ENCODE measurements at places on chromosomes 16 and 17. TPM values are rescaled to one million over a fixed set of nuclear protein-coding genes. Genes with fewer than 3 reads are reported as not detected.
A peak's percentile ranks its signal among the peaks of the same experiment; 100 is the strongest.

- no peaks in the 10 kb centered on the region for H3K36me3 ChIP-seq
- peaks cover 19% of the 10 kb centered on the region for H3K4me1 ChIP-seq
- peak overlapping the region; percentile 56 for H3K4me3 ChIP-seq
- H3K27ac ChIP-seq: no peak overlapping the region
- H3K27me3 ChIP-seq: peaks cover 26% of the 10 kb centered on the region
Observed at GRCh38 chr16:49856672-49857330, 889 bp upstream of the ZNF423 start.

DNA sequence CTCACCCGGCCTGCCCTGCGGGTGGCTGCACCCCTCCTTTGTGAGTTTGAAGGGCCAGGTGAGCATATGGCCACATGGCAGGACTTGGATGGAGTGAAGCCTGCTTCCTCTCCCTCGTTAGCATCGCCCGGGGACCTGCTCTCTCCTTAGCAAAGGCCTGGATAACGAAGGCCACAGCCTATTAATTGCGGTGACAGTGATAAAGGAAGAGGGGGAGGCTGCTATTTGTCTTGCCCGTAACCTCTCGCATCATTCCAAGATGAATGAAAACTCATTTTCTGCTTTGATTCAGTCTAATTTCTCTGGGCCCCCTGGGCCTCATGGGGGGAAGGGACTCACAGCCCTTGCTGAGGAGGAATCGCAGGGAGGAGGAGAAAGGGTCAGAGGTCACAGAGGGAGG lies 68.5 kb upstream of the LHX1 start:
- H3K27me3 ChIP-seq: peaks cover 3% of the 10 kb centered on the region
- no peaks in the 10 kb centered on the region for H3K4me1 ChIP-seq
- H3K36me3 ChIP-seq: no peaks in the 10 kb centered on the region
- DNase-seq: no peak
- H3K27ac ChIP-seq: no peak overlapping the region
- H3K4me3 ChIP-seq: no peak overlapping the region

The HLF gene
- not detected for polyA plus RNA-seq

The TM4SF5 gene
- polyA plus RNA-seq: not detected

- H3K27me3 ChIP-seq: peaks cover 10% of the 10 kb centered on the region
- no peaks in the 10 kb centered on the region for H3K36me3 ChIP-seq
- no peak for DNase-seq
- no peak overlapping the region for H3K4me3 ChIP-seq
Observed at GRCh38 chr17:77884967-77885641, 73.4 kb upstream of the TNRC6C start.

- H3K36me3 ChIP-seq: no peaks in the 10 kb centered on the region
- no peak overlapping the region for H3K27ac ChIP-seq
- H3K4me1 ChIP-seq: no peaks in the 10 kb centered on the region
- DNase-seq: no peak
- H3K27me3 ChIP-seq: peaks cover 5% of the 10 kb centered on the region
Observed at GRCh38 chr16:68403704-68404103, 44.6 kb downstream of the SMPD3 start.

The HBA2 gene
- not detected for polyA plus RNA-seq

The RPRML gene
- polyA plus RNA-seq: 0.16 TPM

The KIF19 gene
- 0.11 TPM for polyA plus RNA-seq

DNA sequence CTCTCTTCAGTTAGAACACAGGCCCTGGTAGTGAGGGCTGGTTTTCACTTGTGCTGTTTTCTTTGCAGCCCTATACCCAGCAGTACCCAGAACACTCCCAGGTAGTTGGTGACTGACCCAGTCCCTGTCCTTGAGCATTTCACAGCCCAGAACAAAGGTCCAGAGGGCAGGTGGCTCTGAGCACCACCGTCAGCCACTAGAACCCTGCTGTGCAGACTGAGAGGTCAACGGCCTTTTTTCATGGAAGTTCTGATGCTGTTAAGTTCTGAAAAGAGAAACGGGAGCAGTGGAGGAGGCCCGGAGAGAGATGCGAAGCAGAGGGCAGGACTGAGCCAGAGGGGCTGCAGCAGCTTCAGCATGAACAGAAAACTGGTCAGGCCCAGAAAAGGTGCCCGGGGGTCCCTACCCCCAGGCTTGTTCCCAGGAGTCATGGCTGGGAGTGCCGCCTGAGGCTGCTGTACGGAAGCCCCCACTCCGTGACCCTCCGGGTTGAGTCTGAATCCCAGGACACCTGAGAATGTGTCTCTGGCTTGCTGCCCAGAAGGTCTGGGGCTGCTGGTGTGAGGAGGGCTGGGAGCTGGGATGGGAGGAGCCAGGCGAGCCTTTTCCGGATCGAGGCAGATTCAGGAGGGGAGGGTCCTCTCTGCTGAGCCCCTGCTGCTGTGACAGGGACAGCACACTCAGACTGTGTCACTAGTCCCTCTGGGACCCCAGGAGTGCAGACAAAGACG lies 8.7 kb downstream of the ZNF276 start:
- H3K27ac ChIP-seq: no peak overlapping the region
- DNase-seq: no peak
- H3K36me3 ChIP-seq: peaks cover 10% of the 10 kb centered on the region
- H3K4me3 ChIP-seq: no peak overlapping the region
- H3K4me1 ChIP-seq: no peaks in the 10 kb centered on the region

The HOXB13 gene
- not detected for polyA plus RNA-seq

DNA sequence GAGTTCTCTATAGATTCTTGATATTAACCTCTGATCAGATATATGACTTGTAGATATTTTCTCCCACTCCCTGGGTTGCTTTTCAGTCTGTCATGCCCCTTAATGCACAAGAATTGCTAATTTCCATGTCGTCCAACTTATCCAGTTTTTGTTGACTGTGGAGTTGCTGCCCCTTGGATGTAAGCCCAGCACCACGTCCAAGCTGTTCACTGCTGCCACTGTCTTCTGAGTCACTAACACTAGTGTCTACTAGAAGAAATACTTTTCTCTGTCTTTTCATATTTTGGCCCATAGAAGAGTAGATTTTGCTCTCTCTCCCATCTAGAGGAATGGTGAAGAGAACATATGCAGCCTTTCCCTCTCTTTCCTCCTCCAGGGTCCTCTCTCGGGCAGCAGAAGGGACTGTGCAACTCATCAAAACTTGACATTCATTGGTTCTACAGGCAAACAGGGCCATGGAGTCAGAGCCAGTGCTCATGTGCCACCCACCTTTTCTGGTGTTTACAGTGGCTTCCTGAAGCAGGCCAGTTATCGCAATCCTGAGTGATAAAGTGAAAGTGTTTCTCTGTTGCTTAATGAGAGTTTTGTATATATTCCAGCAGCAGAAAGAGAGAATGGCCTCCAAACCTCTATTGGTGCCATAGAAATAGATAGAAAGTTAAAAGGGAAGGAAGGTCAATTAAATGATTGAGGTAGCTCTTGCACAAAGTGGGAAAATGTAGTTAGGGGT lies 22.6 kb upstream of the PMP22 start:
- no peak overlapping the region for H3K27ac ChIP-seq
- peaks cover 5% of the 10 kb centered on the region for H3K4me1 ChIP-seq
- H3K4me3 ChIP-seq: no peak overlapping the region
- H3K36me3 ChIP-seq: no peaks in the 10 kb centered on the region

DNA sequence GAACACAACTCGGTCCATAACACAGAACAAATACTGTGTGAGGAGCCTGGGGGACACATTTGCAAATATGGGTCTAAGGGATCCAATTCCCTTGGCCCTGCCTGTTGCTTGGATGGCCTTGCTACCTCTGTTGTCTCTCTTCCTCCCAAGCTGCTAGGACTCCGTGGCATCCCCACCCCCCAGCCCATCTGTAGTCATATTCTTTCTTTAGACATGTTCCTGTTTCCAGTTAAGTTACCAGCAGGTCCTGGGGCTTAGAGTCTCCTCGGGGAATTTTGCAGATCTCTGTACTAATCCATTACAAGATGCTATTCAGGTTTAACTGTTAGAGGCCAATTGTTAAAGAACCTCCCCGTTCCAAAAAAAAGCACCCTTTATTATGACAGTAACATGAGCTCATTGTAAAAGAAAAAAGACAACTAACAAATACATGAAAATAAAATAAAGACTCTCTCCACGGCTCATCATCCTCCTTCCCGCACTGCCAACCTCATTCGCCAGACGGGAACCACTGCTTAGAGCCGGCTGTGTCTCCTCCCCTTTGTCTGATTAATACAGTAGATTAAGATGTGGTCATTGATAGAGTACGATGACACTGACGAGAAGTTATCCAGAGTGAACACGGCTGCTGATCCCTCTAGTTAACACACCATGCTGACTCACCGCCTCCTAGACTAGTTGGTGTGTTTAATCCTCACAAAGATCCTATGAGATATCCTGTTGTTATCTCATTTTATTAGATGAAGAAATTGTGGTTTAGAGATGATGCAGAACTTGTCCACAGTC lies 22.2 kb downstream of the HS3ST4 start:
- H3K4me3 ChIP-seq: no peak overlapping the region
- H3K36me3 ChIP-seq: no peaks in the 10 kb centered on the region
- DNase-seq: no peak

The NPW gene
- 1.8 TPM for polyA plus RNA-seq

DNA sequence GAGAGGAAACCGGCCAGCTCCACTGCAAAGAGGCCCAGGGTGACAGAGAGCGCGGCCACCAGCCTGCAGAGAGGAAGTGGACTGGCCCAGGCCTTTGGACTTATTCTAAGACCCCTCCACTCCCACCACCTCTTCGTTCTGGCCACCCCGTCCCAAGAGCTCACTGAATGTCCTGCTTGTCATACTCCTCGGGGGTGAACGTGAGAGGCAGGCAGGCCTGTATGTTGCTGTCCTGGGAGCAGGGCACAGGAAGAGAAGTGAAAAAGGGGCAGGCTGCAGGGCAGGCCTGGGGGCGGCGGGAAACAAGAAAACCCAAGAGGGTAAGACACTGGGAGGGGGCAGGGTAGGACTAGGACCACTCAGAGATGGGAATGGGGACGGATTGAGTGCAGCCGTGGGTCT lies 384 bp downstream of the TMEM107 start:
- DNase-seq: no peak
- peak overlapping the region; percentile 29 for H3K27ac ChIP-seq
- H3K4me1 ChIP-seq: peaks cover 23% of the 10 kb centered on the region

GRCh38 chr17:51585514-51586104 lies 325.3 kb downstream of the UTP18 start:
- H3K27me3 ChIP-seq: no peaks in the 10 kb centered on the region
- H3K27ac ChIP-seq: no peak overlapping the region
- no peak for DNase-seq

The SPATA32 gene
- polyA plus RNA-seq: not detected

- peak within 1 kb of the TSS; percentile 8 for H3K4me3 ChIP-seq
- H3K27ac ChIP-seq: no peak within 1 kb of the TSS
- peaks cover 18% of the 10 kb centered on the region for H3K4me1 ChIP-seq
- no peak for DNase-seq
- no peaks in the 10 kb centered on the region for H3K36me3 ChIP-seq
Observed at GRCh38 chr16:67164599-67165061, at the start of gene HSF4. HSF4 (plus strand) TSS chr16:67164745; CDS start chr16:67164812, 67 bp downstream.

The KLHL10 gene
- polyA plus RNA-seq: not detected

DNA sequence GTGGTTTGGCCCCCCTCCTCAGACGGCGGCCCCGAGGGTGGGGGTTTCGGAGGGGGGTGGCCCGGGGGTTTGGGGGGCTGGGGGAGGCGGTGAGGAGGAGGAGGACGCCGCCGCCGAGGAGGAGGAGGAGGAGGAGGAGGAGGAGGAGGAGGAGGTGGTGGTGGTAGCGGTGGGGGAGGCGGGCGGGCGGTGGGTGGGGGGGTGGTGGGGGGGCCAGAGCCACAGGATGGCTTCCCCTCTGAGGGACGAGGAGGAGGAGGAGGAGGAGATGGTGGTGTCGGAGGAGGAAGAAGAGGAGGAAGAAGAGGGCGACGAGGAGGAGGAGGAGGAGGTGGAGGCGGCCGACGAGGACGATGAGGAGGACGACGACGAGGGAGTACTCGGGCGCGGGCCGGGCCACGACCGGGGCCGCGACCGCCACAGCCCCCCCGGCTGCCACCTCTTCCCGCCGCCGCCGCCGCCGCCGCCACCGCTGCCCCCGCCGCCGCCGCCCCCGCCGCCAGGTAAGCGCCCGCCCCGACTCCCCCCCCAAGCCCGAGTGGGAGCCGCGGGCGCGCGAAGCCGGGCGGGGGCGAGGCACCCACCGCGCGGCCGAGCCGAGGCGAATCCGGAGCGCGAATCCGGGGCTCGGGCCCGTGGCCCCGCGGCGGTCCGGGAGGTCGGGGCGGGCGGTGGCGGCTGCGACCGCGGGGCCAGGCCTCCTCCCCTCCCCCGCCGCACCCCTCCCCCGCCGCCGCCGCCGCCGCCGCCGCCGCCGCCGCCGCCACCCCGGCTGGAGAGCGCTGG lies 3.8 kb upstream of the CHD3 start:
- peaks cover 11% of the 10 kb centered on the region for H3K36me3 ChIP-seq
- no peaks in the 10 kb centered on the region for H3K27me3 ChIP-seq
- no peak for DNase-seq
- H3K4me1 ChIP-seq: peaks cover 44% of the 10 kb centered on the region

DNA sequence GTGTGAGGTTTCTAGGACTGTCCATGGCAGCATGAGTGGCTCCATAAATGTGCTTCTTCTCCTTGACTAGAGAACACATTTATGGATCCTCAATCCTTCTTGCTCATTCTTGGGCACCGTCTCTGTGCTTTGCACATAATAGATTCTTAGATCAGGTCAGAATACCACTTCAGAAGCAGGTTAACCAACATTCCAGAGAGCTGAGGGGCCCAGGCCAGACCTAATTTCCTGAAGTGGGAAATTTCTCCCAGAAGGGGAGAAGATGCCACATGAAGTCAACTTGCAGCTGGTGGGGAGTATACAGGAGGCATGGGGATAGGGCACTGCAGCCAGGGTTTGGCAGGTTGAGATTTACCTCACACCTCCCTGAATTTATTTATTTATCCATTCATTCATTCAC lies 24.4 kb upstream of the VAT1L start:
- H3K27ac ChIP-seq: no peak overlapping the region
- H3K4me3 ChIP-seq: no peak overlapping the region
- no peak for DNase-seq
- no peaks in the 10 kb centered on the region for H3K36me3 ChIP-seq

DNA sequence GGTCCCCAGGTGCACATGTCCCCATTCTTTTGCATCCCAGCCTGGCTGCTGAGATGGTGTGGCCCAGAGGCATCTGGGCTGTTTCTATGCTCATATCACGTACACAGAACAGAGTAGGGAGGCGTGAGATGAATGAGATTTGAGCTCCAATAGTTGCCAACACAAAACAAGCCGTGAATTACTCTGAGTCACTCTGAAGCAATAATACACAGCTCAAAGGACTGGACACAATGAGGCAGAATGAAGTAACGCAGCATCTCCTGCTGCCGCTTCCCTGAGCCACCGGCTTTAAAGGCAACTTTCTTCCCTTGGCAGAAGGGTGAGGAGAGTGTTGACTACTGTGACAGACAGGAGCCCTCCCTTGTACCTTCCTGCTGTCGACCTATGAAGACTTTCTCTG lies 33.9 kb upstream of the CLEC18B start:
- peaks cover 29% of the 10 kb centered on the region for H3K36me3 ChIP-seq
- H3K27ac ChIP-seq: peak overlapping the region; percentile 35
- no peak overlapping the region for H3K4me3 ChIP-seq

DNA sequence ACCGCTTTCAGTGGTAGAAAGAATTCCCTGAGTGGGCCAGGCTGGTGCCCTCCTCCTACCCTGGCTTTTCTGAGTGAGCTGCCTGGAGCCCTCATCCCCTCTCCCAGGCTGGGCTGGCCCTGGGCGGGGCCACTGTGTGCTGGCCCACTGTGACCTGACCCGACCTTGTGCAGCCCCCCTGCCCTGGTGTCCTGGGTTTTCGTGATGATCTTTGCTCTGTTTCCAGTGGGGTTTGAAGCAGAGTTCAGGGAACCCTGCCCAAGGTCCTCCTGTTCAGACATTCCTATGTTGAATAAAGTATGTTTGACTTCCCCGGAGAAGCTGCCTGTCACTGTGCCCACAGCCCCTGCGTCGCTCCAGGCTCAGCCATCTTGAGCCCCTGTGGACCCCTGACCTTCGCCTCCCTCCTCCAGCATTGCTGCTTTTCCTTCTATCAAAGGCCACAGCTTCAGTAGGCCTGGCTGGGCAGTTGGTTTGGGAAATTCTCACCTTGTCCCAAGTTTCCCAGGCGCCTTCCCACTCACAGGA lies 13.7 kb upstream of the NAGLU start:
- peaks cover 63% of the 10 kb centered on the region for H3K4me1 ChIP-seq
- no peaks in the 10 kb centered on the region for H3K27me3 ChIP-seq
- peak overlapping the region; percentile 100 for H3K27ac ChIP-seq
- H3K4me3 ChIP-seq: no peak overlapping the region
- DNase-seq: no peak
